ENCODE measurements at places on chromosomes 11 and 22.

- no peak for DNase-seq
These were observed 51.1 kb downstream of the MUC6 start for GRCh38 chr11:985406-985805.

DNA sequence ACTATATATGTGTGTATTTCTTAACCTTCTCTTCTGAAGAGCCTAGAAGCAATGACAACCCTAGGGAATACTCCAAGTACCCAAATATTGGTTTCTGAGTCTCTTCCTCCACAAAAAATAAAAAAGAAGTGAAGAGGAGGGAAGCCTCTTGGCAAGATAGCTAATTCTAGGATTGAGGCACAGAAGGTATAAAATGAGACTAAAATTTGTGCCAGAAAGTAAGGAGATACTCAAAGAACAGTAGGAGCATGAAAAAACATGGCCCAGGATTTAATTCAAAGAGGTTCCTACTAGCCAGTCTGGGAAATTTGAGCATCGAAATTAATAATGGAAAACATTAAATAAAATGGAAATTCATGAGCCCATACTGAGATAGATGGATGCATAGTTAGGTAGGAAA is 112.1 kb downstream of the PAX6 start:
- DNase-seq: no peak

DNA sequence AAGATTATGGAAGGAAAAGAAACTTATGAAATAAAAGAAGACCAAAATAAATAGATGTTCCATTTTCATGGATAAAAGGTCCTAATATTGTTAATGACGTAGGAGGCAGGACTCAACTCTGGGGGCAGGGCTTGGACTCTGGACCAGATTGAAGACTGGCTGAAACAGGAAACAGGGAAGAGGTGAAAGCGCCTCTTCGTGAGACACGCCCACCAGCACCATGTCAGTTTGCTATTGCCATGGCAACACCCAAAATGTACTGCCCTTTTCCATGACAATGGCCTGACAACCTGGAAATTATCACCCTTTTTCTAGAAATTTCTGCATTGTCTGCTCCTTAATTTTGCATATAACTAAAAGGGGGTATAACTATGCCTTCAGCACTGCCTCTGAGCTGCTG is 1522.2 kb downstream of the TBC1D22A start:
- no peak for DNase-seq

- DNase-seq: no peak
These were observed 46.4 kb upstream of the ARHGAP42 start for GRCh38 chr11:100640646-100641045.

DNA sequence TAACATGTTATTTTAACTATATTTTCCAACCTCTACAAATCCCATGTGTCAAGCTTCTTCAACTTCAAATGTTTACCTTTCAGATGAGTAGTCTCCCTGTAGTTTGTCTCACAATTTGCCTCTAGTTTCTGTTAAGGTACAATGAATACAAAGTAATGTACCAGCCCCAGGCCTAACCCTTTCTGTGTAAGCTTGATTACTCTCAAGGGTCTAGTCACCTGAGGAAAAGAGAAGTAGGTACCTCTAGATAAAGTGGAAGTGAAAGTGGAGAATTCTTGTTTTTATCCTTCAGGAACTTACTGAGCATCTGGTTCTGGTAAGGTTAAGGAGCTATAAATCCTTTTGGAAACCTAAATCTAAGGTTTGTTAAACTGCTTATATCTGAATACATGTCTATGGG is at the start of gene OR51A7:
TSS of gene OR51A7 (plus strand) at position 300 of the 400 bp plus-strand sequence. CDS start 3,587 bp downstream, outside the sequence.
- DNase-seq: no peak

DNA sequence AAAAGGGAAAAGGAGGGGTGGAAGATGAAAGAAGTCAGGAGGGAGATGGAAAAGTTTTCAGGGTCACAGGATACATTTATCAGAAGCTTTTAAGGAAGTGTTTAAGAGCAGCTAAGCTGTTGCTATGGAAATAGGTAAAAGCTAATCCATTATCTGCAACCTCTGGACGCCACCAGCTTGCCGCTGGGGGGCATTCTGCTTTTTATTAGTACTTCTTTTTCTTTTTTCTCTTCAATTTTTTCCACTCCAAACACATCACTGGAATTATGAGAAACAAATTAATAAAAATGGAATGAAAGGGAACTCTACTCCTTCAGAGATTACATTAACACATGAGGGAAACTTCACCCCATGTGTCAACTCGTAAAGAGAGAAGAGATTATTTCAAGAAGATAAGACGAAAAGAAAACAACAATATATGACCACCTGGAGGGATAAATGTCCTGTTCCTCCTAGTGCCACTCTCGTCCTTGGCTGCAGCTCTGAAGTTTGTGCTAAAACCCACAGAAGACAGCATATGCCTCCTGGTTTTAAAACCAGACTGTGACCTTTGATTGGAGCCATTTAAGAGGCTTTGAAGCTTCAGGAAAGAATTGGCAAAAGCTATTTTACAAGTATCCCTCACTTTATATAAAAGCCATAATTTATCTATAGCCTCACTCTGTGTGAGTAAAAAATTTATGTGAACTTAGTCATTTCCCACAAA is 972.8 kb downstream of the OPCML start:
- no peak for DNase-seq
